ENCODE measurements at places on chromosomes 4 and X.

GRCh38 chr4:185479507-185479971 is 8.0 kb upstream of the CCDC110 start:
- DNase-seq: no peak

DNA sequence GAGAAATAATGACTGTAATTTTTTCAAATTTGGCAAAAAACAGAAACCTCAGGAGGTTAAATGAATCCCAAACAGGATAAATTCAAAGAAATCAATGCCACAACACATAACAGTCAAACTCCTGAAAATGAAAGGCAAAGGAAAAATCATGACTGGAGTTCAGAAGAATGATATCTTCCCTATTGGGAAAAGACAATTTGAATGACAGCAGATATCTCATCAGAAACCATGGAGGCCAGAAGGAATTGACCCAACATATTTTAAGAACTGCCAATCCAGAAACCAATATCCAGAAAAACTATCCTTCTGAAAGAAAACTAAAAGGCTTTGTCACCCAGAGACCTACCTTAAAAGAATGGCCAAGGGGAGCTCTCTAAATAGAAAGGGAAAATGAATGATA is 40.1 kb upstream of the MAMLD1 start:
- no peak for DNase-seq

- no peak for DNase-seq
Observed at GRCh38 chrX:44040406-44040805, 67.2 kb upstream of the NDP start.

DNA sequence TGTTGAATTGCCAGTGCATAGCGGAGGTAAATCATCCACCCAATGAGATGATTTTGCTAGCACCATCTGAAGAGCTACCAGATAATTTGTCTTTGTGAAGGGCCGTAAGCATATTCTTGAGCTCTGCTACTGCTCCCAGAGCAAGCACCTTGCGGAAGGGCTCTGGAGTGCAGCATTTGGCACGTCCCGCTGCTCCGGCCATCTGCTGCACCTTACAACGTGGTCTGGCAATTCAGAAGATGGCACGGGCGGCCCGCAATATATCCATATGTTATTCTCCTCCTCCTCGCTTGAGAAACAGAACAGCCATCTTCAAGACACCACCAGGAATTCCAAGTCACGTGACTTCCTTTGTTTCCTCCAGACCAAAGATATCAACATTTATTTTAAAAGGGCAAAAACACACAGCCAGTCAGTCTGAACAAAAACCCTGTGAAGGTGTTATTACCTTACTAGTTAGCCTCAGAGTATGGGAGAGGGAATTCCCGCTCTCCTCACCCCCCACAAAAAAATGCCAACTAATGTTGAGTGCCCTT is 1095.7 kb upstream of the TENM3 start:
- no peak for DNase-seq

DNA sequence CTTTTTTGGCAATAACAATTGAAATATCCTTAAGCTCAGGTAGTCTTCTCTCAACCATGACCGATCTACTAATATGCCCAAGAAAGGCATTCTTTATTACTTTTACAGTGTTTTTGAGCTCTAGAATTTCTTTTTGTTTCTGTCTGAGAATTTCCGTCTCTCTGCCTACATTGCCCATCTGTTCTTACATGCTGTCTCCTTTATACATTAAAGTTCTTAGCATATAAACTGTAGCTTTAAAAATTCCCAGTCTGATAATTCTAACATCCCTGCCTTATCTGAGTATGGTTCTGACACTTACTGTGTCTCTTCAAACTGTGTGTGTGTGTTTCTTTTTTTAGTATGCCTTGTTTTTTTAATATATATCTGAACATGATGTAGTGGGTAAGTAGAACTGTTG is 658.1 kb downstream of the GRID2 start:
- DNase-seq: no peak

GRCh38 chrX:120144178-120144844 is 14.1 kb upstream of the RHOXF2 start:
- DNase-seq: no peak

DNA sequence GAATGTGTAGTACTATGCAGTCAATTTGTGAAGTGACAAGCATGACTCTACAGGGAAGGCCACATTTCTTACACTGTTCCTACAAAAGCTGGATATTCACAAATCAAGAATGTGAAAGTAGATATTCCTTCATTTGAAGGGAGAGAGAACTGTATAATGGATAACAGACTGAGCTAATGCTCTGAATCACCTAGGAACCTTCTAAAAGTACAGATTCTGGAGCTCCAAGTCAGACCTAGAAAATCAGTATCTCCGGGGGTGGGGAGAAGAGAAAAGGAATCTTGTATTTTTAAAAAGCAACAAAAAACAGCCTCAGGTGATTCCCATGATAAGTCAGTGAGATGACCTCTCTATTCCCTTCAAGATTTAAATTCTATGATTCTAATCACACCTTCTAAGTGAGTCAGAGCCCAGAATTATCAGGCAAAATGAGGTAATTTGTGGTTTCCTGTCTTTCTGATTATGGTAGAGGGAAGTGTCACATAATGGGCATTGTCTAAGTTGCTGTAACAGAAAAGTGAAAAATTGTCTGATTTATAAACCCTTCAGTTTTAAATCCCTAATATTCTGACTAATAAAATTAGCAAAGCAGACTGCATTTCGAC is 80.9 kb downstream of the IL21 start:
- no peak for DNase-seq

DNA sequence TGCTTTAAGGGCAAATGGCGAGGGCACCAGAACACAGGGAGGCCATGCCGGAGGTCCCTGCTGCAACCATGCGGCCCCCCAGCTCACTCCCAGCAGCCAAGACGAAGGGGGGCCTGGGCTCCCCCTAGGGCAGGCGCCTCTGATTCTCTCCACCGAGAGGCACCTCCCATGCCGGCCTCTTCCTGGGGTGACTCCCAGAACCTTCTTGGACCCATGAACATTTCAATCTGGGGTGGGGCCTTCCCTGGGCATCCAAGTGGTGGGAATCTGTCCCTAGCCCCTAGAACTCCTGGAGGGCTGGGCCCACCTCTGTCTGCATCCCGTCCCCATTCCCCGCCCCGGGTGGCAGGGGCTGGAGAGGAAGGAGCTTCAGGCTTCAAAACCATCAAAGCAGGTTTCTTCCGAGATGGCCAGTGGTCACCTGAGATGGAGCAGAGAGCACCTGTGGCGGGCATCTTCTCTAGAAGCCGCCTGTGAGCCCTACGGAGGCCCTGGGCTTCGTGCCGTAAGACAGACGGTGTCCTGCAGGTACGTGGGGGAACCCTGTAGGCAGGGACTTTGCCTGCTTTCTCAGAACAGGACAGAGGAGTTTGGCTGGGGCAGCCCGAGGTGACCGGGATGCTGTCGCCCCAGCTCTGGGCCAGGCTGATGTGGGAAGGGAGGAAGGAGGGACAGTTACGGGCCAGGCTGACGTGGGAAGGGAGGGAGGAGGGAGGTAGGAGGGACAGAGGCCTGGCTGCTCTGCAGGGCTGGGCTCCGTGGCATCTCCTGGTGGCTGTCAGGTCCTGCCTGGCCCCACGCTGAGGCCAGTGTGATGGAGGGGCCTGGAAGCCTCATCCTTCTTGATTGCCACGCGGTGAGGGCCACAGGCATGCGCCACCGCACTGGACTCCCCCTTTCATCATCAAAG is 6.8 kb upstream of the SLC25A6 start:
- no peak for DNase-seq

DNA sequence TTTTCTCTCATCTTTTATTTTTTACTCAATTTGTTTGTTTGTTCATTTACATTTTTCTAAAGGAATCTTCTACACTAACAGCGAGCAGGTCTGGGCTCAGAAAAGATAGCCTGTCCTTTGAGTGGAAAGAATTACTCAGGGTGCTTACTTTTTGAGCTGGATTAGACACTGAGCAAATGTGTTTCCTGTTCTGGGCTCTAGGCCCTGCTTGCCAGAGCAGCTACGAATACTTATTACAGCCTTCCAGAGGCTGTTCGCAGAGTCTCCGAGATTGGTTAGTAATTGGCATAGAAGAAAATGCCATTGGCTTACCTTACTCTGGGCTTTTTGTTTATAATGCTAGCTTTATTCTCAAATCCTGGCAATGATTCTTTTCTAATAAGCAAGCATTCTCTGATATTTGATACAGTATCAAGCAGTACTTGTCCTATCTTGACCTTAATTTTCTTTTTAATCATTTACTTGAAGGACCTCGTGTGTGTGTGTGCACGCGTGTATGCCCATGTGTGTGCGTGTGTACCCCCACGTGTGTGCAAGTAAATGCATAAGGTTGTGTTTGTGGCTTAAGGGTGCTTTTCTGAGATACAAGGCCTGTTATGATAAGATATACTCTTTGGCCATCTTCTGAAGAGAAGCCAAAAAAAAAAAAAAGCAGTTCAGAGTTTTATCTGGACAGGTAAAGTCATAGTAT is 76.2 kb upstream of the GRXCR1 start:
- DNase-seq: no peak

DNA sequence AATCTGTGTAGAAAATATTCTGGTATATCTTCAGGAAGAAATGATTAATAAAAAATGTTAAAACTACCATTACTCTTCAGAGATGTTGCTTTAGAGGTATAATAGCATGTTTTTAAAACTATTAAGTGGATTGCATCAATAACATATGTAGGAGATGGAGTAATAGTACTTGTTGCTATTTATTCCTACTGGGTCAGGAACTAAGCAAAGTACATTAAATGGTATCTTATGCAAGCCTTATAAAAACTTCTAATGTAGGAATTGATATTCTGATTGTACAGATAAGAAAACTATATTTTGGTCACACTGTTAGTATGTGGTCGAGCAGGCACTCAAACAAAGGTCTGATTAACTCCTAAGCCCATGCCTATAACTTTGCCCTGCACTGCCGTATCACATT is 31.4 kb upstream of the PDLIM5 start:
- DNase-seq: no peak

Data from stimulated activated CD4-positive, alpha-beta T cell treated with anti-CD3 and anti-CD28 coated beads, Interleukin-1b, Interleukin-23, amount 100 ng/mL, for 1 hour (primary cell).